Stimulated activated naive CD4-positive, alpha-beta T cell treated with Interleukin-2 at 50 U/mL for 16 hours (primary cell): ENCODE measurements at places on chromosomes 1 and 21.

GRCh38 chr1:78047631-78048030 is 1.9 kb downstream of the GIPC2 start:
- no peak for DNase-seq

DNA sequence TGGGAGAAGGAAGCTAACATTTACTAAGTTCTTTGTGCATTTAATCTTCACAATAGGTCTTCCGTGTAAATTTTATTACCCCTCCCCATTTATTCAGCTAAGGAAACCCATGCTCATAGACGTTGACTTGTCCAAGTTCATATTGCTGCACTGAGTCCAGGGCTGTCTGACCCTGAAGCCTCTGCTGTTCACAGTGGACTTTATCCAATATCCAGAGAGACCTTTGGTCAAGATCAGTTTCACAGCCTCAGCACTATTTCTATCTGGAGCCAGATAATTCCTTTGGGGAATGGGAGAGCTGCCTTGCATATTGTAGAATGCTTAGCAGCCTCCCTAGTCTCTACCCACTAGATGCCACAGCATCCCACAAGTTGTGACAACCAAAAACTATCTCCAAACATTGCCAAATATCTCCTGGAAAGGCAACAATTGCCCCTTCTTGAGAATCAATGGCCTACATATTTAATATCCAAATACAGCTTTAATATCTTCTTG is 26.4 kb downstream of the ILDR2 start:
- no peak for DNase-seq

DNA sequence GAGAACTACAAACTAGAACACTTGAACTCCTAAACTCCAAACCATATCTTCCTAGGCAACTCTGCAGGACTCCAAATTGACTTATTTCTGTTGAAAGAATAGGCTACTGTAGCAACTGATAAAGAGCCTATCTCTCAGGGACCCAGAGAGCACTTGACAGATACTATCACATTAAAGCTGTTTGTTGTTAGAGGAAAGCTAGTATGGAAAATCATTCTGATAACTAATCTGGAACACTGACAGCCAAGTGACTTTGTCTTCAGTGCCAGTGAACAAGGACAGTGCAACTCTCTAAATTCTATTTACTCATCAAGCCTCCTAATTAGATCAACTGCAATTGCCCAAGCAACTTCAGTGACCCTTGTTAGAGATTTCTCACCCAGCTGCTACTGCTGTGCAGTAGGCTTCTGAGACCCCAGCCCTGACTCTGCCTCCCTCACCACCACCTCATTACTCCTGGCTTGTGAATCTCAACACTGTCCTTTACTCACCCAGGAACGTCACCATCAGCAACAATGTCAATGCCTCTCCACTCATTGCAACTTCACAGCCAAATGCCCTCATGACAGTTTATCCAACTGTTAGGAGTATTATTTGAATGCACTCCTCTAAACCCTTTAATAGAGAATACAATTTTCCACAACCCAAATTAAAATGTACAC is 7.4 kb upstream of the RGS13 start:
- no peak for DNase-seq

GRCh38 chr1:182446033-182446669 is 3.8 kb upstream of the RGSL1 start:
- DNase-seq, result peak; percentile 2
